NCI-H1436 (cell line): ENCODE measurements at places on chromosomes 1 and 21.

- DNase-seq, result no peak
Observed at GRCh38 chr21:22374218-22374969, 1376.2 kb downstream of the NCAM2 start.

DNA sequence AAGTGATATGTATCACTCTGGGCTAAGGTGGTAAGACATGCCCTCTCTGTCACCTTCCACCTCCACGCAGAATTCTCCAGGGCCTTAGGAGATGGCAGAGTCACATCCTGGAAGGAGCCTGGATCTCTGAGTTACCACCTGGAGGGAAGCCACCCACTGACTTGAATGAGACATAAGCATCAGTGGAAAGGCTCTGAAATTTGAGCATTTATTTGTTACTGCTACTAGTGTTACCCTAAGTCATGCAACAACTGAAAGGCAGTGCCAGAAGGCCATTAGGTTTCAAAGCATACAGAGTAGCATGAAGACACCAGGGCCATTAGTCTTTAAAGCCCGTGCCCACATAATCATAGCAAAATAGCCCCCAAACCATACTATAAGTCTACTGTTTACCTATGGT is 230.3 kb upstream of the IRF2BP2 start:
- DNase-seq, result no peak

- DNase-seq, result no peak
Observed at GRCh38 chr1:243483071-243483771, 227.4 kb downstream of the SDCCAG8 start.

DNA sequence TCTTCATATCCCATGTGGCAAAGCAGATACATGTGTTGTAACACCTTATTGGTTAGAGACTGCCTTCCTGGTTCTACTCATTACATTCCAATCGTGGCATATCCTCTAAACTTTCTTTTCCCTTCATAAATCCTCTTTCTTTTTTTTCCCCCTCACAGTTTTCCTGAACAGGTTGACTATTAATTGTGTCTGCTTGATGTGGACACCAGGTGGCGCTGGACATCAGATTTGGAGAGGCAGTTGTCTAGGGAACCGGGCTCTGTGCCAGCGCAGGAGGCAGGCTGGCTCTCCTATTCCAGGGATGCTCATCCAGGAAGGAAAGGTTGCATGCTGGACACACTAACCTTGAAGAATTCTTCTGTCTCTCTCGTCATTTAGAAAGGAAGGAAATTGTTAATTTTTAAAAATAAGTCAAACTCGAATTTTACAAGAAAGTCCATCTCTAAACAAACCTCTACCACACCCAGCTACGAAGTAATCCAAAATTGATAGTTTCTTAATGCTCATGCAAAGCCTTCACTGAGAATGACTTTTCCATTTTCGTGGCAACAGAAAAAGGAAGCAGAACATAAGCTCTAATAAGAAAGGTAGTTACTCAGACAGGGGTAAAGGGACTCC is 59.4 kb upstream of the ASB17 start:
- DNase-seq, result peak; percentile 86

GRCh38 chr21:45997495-45998275 is 16.1 kb downstream of the COL6A1 start:
- no peak for DNase-seq

GRCh38 chr21:31447505-31447904 is 103.4 kb upstream of the TIAM1 start:
- no peak for DNase-seq

DNA sequence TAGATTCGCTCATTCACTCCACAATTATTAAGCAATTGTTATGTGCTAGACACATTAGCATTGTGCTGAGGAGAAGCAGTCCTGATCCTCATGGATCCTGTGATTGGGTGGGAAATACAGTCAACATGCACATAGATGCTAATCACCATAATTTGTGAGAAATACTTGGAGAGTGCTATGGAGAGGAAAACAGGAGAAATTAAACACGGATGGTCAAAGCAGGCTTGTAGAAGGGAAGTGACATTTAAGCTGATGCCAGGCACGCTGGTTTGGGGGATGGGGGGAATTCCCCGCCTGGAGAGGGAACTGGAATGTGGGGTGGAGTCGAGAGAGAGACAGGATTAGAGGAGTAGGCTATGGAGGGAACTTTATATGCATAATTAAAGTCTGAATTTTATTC is 52.2 kb upstream of the L1TD1 start:
- no peak for DNase-seq

DNA sequence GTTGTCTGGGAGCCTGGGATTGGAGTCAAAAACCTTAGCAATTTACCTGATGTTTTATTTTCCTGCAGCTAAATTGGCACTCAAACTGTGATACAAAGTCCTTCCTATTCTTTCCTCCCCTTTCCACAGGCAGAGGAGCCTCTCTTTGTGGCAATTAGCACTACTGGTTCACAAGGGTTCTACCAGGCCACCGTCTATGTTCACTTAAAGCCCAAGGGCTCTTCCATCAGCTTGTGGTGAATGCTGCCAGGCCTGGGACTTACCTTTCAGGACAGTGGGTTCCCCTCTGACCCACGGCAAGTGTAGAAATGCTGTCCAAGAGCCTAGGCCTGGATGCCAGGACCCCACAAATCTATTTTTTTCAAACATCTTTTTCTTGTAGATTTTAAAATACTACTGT is 251.9 kb upstream of the B3GALT2 start:
- no peak for DNase-seq

DNA sequence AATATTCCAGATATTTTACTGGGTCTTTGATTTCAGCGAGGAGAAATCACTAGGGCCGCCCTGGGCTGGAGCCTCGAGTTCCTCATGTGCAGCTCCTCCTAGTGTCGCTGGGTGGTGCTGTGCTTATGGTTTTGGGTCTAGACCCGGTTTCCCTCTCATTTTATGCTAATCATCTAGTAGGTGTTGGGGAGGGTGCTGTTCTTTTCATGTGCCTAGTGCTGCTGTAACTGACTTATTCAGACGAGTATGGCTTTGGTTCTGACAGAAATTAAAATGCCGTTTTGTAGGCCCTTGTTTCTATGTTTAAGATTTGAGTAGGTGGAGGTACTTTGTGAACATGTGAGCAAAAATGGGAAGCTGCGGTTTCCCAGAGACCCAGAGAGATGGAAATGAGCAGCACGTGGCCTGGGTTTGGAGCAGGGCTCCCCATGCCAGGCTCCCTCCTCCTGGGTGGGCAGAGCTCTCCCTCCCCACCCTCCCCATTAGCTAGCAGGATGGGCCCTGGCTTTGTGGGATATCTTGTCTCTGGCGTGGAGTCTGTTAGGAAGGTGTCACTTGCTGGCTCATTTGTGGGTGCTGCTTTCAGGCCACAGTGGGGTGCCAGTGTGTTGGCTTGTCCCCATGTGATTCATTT is 74.0 kb upstream of the GPR88 start:
- peak; percentile 49 for DNase-seq

- no peak for DNase-seq
Observed at GRCh38 chr1:151547119-151547899, 7.2 kb downstream of the TUFT1 start.

- no peak for DNase-seq
Observed at GRCh38 chr1:173661763-173662162, 7.9 kb downstream of the ANKRD45 start.

- no peak for DNase-seq
Observed at GRCh38 chr1:94539496-94539895, 2.1 kb downstream of the F3 start.

- DNase-seq, result no peak
Observed at GRCh38 chr1:201328576-201328975, 45.3 kb downstream of the PKP1 start.

DNA sequence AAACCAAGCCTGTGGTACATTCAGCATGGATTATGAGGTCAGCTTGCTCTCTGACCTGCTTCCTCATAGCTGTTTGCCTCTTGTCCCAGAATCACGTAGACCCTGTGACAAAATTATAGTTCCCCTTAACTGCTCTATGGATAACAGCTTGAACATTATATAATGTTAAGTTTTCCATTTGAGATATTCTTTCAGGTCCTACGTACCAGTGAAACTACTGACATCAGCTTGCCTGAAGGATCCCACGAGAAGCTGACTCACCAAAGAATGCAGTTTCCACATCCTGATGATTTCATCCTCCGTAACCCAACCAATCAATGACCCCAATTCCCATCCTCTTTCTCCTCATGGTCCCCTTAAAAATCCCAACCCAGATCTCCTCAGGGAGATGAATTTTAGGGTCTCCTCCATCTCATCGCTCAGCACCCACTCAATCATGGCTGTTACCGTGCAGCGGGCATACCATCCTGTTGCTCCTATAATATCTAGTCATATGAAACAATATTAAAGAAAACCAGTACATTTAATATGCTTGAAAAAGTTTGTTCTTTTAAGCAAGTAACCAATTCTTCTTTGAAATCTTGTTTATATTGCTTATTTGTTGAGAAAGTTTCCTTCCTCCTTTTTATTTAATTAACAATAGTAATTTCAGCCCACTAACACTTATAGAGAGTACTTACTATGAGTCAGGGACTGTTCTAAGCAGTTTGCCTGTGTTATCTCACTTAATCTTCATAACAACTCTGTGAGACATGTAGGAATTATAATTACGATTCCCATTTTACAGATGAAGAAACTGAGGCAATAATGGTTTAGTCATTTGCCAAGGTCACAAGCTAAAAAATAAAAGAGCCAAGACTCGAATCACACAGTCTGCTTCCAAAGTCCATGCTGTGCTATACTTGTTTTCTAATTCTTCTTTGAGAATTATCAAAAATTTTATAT is 27.4 kb downstream of the CHML start:
- DNase-seq, result no peak

DNA sequence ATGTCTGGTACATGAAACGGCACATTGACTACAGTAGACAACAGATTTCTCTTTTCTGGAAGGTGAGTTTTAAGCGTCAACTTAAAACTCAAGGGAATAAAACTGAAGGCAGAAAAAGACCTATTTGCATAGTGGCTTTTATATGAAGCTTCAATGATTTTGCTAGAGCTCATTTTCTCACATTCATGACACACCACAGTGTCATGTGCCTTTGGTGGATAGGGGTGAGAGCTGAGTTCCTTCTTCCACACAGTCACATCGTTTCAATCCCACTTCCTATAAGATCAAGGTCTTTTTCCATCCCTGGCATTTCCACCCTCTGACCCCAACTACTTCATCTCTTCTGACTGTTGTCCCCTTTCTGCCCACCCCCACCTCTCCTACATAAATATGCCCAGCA is 31.0 kb downstream of the IL12RB2 start:
- DNase-seq, result no peak

GRCh38 chr21:33682992-33683627 is 40.8 kb downstream of the ITSN1 start:
- DNase-seq, result no peak

DNA sequence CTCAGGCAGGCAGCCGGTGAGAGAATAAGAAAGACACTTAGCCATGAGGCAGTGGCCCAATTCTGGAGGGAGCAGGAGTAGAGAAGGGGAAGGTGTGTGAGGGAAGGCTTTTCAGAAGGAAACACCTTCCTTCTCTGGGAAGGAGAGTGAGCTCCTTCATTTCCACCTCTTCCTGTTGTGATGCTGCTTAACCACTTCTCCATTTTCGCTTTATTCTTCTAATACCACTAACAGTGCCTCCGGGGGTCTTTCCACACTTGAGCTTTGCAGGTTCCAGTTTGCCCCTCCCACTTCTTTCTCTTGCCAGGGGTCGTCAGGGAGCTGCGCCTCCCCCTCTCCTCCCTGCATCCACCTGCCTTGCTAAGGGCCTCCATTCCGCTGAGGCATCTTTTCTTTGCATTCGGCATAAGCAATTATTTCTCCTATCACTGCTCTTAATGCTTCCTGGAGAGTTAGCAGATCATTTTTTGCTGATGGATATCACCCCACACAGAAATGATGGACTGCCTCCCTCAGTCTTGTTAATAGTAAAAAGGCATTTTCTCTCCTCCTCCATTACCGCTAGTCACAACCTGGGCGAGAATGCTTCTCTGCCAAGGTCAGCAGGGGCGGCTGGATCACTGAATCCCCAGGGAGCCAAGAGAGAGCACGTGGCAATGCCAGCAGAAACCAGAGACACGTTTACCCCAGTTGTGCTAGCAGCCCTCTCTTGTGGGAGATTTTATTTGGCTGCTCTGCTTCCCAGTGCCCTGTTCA is 74.8 kb downstream of the ELAVL4 start:
- no peak for DNase-seq

DNA sequence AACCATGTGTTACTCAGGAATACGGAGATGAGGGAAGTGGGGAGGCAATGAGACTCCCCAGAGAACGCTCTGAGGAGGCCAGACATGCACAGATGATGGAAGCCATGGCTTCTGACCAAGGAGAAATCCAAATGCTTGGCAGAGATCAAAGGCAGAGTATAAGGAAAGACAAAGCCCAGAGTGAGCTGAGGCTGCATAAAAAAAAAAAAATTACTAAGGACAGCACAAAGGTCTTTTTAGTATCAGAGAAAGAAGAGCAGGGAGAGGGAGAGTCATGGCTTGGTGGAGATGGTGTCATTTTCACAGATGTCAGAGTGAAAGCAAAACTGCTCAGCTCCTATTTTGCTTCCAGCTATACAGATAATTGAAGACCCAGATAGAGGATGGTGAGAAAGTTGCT is 8.1 kb upstream of the NCF2 start:
- no peak for DNase-seq

DNA sequence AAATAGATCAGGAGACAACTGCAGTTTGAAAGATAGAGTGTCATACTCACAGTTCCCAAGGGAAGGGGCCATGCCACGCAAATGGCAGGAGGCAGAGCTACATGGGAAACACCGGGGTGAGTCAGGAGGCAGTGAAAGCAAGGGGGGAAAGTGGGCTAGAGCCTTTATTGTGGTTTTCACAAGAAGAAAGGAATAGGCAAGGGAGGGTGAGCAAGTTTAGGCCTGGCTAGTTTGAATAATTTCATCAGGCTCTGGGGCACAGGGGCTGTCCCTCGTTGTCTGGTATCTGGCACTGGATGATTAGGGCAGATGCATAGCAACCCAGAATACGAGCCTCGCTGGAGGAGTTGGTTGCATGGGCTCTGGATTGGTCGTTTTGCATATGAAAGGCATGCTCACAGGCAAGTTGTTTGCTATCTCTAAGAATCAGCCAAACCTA is 17.0 kb upstream of the ITLN2 start:
- DNase-seq, result no peak

GRCh38 chr1:171966426-171967220 is 125.3 kb downstream of the DNM3 start:
- no peak for DNase-seq

- DNase-seq, result no peak
Observed at GRCh38 chr21:38869946-38870345, 64.2 kb downstream of the ETS2 start.

- no peak for DNase-seq
Observed at GRCh38 chr21:45094412-45094811, 20.0 kb downstream of the ADARB1 start.

GRCh38 chr1:191913260-191913977 is 244.8 kb upstream of the RGS18 start:
- DNase-seq, result no peak

GRCh38 chr1:232144696-232145230 is 485.2 kb downstream of the SIPA1L2 start:
- DNase-seq, result no peak

DNA sequence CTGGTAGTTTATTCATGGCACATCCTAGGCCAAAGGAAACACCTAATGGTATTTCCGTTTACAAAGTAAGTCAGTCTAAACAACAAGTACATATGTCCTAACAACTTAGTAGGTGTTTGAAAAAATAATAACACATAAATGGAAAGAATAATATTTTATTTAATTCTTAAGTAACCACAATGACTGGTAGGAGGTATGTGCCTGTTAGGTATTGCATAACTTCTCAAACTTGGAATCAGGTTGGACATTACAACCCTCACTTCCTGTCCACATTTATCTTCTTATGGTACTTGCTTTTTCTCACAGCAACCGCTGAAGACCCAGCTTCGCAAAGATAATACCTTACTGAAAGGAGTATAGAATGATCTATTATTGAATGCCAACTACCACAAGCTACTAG is 64.2 kb downstream of the VPS13D start:
- DNase-seq, result no peak

- DNase-seq, result no peak
Observed at GRCh38 chr1:19700079-19700777, 35.6 kb downstream of the HTR6 start.
